ENCODE measurements at places on chromosomes 5 and 9.

GRCh38 chr5:50535393-50535792 is 94.3 kb upstream of the EMB start:
- no peak for DNase-seq

- DNase-seq: peak; percentile 16
Observed at GRCh38 chr5:112533362-112533761, 114.3 kb upstream of the EPB41L4A start.

DNA sequence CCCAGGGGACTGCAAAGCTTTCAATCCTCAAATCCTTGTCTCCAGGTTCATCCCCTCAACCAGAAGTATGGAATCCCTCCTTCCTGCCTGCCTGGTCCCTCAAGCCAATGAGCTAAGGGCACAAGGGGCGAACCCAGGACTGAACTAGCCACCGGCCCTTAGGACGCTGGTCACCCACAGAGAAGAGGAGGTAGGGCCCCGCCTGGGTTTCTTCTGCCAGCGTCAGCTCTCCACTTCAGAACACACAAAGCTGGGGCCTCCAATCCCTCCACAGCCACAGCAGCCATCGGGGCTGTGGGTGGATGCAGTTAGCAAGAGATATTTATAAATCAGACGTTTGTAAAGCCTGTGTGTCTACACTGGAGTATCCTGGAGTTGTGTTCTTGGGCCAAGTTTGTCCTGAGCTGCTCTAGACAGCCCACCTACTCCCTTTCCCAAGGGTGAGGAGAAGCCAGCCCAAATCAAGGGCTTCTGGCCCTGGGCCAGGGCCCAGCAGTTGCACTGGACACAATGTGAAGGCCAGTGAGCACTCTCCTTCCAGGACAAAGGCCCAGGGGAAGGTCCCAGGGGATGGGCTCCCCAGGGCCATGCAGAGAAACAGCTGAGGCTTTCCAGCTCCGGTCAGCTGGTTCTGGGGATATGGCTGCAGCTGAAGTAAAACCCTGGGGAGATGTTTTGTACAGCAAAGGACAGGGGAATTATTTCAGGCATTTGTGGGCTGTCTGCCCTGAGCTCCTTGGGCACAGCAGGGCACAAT is 18.9 kb downstream of the AMBP start:
- DNase-seq: no peak

DNA sequence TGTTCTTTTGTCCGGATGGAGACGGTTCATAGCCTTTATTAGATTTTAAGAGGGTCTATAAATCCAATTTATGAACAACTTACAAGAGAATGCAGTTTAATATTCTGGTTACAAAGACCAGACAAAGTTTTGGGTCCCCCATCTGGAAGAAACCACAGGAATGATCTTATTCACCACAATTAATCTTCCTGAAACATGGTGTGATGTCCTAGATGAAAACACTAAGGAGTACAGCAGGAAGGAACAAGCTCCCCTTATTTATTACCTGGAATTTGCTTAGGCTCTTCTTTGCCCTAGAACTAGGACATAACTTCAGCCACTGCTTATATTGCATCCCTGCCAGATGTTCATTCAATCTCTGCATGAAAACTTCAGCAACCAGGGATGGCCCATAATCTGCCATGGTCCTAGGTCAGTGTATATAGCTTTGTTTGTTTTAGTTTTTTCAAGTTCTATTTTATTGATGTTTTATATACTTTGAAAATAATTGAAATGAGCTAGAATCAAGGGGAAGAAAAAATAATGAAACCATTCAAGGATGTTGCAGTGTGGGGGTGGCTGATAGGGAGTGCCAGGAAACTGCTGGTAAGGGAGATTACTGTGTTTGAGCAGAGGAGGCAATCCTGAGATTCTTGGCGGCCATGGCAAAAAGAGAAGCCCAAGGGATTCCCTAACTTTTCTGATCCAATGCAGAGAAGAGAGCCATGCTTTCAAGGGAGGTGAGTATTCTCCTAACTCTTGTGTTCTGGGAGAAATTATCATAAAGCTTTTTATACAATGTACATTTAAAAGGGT is 16.8 kb downstream of the TXNDC8 start:
- peak; percentile 74 for DNase-seq

DNA sequence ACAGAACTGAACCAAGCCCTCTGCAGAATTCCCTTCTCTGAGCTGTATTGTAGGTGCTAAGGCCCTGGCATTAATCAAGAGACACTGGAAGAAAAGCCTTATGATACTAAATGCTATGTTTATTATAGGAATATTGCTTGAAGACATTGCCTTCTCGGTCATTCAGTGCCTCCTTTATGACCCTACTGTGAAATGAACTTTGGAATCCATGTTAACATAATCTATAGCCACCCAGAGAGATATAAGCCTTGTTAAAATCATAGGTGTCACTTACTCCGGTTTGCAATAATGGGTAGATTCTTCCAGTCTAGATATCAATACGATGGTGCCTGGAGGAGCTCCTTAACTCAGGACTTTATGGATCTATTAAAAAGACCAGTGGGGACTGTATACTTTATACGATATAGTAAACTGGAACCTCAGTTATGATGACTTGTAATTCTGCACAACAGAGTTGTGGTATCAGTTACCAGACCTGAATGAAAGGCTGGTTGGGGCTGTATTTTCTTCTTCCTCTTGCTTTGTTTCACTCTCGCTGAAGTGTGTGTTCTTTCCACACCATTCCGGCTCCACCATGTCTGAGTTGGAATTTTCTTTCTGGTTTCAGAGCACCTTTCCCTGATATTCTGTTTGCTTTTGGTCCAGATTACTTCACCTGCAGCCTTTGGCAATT is 154.5 kb downstream of the DROSHA start:
- DNase-seq: no peak

GRCh38 chr5:998246-999031 is 10.2 kb upstream of the NKD2 start:
- DNase-seq: no peak

GRCh38 chr9:5184776-5185175 is 663 bp downstream of the INSL6 start:
- no peak for DNase-seq

GRCh38 chr5:65142511-65143011 is 339.2 kb downstream of the ADAMTS6 start:
- no peak for DNase-seq

DNA sequence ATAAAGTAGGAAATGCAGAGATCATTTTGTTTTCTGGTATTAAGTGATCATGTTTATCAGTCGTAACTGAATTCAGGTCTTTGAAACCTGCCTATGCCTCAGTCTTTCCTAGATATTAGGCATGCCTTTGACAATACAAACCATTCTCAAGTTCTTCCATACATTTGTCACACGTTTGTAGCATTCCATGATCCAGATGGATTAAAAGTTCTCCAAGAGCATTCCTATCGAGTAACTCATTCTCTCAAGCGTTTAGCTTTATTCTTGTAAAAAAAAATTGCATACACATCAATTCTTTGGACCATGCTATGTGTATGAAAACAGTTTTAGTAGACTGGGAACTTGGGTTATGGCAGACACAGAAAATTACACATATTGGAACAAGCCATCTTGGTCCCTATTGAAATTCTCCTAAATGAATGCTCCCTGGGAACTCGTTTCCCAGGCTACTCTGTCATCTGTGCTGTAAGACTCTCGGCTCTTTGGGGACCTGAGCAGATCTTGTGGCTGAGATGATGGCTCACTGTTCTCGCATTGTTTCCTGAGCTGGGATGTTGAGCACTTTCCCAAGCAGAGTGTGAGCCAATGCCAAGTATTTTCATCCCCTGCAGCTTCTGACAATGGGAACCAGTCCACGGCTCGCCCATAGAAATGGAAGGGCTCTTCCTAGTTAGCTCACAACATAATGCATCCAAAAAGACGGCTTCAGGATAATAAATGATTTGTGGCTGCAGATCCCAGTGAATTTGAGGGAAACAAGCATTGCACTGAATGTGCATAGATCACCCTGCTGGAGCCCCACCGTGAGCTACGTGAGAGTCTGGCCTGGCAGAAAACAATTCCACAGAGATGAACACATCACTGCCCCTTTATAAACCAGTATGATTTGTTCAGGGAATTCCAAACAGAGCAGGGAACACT is 230.2 kb downstream of the IRX1 start:
- no peak for DNase-seq

- peak; percentile 70 for DNase-seq
Observed at GRCh38 chr9:105053209-105053652, 125.3 kb upstream of the ABCA1 start.

DNA sequence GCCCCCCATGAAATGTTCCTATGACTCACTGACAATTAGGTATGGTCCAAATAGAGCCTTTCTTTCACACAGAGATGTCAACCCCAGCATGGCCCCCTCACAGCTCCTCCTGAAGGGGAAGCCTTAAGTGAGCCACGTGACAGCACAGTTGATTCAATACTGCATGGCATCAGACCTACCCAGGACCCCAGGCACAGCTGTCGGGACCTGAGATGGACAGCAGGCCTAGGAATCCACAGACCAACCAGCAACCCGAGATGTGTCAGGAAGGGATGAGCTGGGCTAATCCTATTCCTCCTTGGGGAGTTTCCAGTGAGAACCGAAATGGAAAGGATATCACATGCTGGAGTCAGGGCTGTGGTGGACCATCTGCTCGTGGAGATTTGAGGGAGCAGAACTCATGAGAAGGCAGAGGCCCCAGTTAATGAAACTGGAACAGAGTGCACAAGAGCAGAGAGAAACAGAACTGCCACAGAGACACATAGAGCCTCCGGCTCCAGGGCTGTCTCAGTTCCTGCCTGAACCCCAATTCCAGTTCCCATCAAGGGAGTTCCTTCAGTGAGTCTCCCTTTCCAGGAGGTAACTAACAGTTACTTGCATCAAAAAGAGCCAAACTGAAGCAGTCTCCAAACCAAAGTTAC is 42.1 kb upstream of the SMIM23 start:
- no peak for DNase-seq

DNA sequence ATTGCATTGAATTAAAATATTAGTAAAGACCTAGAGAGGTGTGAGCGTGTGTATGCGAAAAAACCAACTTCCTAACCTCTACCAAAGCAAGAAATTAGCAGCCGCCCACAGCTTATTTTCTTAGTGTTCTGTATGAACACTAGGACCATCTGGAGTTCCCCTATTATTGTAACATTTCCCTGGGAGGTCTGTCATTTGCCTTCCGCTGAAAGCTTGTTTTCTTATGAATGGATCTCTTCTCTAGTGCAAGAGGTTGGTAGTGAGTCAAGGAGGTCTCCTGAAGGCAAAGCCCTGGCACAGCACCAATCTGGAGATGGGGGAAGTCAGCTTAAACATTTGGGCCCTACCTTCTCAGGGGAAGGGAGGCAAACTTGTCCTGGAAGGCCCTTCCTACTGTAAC is 10.8 kb downstream of the TNFSF8 start:
- DNase-seq: no peak

GRCh38 chr9:133333011-133333410 is 3.0 kb downstream of the SURF6 start:
- DNase-seq: no peak

DNA sequence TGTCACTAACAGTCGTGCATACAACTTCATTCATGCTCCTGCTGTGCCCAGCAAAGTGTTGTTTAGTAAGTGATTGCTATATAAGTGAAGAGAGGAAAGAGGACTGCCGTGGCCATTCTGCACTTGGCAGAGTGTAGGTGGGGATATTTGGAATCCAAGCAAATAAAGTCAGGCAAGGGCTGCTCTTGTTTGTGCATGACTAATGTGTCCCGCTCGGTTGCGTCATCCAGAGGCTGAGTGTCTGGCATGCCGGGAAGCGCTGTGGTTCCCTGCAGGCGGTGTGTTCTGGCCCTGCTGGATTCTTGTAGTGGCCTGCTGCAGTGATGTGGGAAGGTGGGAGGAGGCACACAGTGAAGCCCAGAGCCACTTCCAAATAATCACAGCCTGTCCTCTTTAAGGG is 136.9 kb upstream of the ANKH start:
- DNase-seq: no peak

GRCh38 chr5:32776200-32776599 is 65.1 kb downstream of the NPR3 start:
- no peak for DNase-seq

Measured in hematopoietic multipotent progenitor cell treated with erythropoietin and hydrocortisone succinate and interleukin-3 and kit ligand, for 4 days (in vitro differentiated cells).